ENCODE measurements at places on chromosomes 4 and X.

GRCh38 chrX:11899091-11899490 lies 141.1 kb downstream of the MSL3 start:
- no peak for DNase-seq

DNA sequence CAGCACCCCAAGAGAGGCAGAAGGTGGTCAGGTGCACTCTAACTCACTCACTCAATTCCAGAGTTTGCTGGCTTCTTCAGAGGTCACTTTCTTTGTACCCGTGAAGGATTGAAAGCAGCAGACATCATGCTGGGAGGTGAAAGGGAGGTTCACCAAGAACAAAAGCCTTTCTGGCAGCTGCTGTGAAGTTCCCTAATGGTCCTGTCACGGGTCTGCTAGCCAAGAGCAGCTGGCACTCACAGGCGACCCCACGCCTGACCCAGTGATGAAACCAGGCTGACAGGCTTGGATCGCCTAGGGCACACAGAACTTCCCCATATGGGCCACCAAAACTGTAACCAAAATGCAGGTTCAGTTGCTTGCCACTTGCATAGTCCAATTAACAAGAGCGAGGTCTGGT lies 11.8 kb downstream of the NUDT11 start:
- DNase-seq = no peak

- DNase-seq = no peak
These were observed 90.3 kb downstream of the ATP11C start for GRCh38 chrX:139842326-139843185.

DNA sequence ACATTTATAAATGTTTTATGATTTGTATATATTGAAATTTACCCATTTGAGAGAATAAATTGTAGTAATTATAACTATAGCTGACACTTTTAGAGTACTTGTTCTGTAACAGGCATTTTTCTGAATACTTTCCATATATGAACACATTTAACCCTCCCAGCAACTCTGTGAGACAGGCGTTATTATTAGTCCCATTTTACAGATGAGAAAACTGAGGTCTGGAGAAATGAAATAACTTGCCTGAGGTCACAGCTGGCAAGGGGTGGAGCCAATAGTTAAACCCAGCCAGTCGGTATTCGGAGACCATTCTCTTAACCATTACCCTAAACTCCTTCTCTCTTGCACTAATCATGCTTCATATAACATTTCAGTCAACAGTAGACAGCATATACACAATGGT lies 72.5 kb downstream of the LIMCH1 start:
- no peak for DNase-seq

DNA sequence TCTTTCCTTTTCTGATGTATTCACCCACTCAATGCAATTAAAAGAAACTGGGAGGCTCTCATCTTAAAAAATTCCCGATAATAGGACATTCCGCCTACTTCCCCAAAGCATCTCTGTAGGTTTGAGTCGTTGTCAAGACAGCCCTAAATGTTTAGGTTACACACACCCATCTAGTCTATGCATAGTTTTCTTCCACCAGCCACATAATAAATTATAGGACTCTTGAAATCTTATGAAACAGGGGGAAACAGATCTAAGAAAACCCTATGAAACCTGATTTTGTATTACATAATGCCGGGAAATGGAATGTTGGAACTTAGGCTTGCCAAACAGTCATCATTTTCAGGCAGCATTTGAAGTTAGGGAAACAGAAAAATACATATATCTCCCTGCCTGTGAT lies 150.0 kb downstream of the PRKX start:
- no peak for DNase-seq

GRCh38 chr4:8898419-8898818 lies 26.8 kb upstream of the HMX1 start:
- DNase-seq = no peak

GRCh38 chrX:71109051-71109450 lies 2.3 kb downstream of the IL2RG start:
- DNase-seq = no peak

DNA sequence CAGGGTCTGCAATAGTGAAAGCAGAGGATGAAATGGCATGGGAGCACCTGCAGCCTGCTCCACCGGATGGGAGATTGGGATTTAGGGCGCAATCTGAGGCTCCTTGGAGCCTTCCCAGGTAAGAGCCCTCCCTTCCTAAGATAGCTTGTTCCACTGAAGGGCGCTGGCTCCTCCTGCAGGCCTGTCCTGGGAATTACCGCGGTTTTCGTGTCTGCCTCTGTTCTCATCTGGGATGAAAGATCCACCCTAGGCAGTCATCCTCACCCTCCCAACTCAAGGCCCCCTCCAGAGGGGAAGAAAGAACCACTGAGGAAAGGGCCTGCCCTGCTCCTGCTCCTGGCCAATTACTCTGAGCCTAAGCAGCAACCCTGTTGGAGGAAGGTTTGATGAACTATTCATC lies 547.5 kb downstream of the SMARCA1 start:
- DNase-seq = no peak

DNA sequence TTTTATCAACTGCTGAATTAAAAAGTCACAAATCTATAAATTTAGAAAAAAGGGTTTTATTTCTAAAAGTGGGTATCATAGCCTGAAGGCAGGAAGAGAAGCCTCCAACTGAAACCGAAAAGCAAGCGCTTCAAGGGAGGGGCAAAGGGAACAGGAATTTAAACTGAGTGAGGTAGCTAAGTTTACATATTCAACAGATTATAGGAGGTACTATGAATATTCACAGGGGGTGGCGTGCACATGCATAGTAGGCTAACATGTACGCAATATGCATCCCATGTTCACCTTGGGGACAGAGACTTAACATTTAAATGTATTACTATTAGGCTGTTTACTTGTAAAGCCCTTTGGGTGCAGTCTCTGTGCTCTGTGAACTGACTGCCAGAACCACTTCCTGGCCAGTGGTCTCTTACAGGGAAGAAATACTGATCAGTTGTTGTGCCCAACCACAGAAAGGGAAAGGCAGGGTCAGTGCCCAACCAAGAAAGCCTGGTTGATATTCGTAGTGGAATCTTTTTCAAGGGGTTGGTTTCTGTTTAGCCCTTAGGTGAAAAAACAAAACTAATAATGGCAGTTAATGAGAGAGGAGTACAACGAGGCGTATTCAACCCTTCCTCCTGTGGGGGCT lies 168.7 kb upstream of the GALNTL6 start:
- no peak for DNase-seq

DNA sequence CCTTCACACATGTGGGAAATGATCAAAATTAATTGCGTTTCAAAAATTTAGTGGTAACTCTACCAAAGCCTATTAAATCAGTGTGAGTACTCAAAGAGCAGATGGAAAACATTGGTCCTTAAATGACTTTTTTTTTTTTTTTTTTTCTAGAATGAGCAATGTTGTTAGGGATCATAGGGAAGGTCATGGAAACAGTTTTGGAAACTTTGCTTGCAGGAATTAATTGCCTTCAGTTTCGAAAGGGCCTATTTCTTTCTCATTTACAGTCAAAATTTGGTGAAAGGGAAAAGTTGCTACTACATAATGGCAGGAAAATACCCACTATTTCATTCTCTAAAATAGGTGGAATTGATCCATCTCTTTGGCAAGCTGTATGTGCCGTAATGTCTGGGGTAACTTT lies 160.9 kb downstream of the RTL9 start:
- DNase-seq = no peak

DNA sequence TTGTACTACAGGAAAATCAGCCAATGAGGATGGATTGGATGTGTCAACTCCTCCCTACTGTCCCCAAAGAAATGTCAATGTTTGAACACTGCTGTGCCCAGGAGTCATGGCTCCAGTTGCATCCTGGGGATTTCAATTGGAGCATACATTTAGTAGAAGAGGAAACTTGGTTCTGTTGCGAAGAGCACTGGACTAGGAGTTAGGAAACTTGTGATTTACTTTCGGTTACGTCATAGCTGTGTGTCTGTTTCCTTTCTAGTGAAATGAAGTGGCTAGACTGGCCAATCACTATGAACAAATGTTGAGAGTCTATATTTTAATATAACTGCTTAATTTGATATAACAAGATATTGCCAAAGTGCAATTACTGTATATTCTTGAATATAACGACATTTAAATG lies 35.2 kb downstream of the ARL9 start:
- DNase-seq = no peak

DNA sequence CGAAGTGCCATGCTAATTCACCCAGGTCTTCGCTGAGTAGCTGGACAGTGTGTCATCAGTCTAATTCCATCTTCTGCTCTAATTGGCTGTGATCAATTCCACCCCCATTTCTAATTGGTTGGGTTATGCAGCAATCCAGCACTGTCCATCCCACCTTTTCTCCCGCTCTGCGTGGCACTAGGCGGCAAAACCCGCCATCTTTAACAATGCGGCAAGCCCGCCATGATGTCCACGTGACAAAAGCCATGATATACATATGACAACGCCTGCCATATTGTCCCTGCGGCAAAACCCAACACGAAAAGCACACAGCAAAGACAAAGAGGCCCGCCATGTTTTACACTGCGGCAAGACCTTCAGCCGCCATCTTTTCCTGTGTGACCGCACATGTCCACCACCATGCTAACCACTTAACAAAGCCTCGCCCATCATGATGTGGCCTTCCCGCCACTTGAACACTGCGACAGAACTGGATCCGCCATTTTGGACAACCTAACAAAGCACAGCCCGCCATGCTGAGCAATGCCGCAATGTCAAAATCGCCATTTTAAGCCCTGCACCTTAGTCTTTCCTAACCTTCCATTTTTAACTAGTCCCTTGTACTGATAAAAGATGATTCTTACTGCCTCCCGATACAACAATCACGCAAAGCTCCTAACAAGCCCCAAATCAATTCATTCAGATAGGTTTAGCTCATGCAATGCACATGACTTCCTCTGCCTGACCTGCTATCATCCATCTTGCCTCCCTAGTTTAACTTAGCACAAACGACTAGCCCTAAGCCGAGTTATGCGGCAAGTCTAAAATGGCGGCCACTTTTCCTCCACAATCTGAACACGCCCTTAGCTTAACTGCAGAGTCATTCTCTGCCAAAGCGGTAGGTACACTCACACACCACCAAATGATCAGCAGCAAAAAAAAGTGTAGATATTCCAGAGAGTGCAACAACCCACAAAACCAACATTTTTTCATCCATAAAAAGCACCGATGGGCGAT lies 288.3 kb downstream of the CHIC1 start:
- DNase-seq = no peak

DNA sequence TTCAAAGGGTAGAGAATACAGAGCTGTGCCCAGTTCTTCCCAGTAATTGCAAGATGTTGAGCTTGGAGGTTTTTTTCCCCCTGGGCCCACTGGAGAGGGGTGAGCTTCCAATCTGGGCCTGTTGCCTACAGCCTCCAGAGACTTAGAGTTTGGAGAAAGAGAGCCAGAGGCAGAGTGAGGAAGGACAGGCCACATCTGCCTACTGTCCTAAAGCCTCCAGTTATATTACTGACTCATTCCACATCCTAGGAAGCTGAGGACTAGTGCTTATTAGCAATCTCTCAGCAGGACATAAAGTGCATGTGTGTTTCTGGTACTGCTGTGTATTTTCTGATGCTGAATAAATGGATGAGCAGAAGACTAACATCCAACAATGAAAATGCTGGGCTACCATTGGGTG lies 181.0 kb upstream of the MAMLD1 start:
- no peak for DNase-seq

DNA sequence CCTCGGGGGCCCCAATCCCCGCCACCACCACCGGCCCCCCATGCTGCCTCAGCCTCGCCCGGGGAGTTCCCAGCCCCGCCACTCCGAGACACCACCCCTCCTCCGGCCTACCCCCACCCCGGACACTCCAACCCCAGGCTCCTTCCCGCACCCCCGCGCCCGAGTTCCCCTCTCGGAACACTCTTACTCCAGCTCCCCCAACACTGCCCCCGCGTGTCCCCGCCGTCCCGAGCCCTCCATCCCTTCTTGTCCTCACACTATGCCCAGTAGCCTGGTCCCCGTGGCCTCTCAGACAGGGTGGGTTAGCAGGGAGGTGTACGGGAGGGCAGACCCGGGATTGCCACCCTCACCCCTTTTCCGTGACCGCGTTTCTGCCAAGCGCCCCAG lies 276.1 kb downstream of the BCOR start:
- no peak for DNase-seq
